ENCODE measurements at places on chromosomes 5 and 9.

- DNase-seq, result no peak
Observed at GRCh38 chr9:18472841-18473251, 1.1 kb upstream of the ADAMTSL1 start.

DNA sequence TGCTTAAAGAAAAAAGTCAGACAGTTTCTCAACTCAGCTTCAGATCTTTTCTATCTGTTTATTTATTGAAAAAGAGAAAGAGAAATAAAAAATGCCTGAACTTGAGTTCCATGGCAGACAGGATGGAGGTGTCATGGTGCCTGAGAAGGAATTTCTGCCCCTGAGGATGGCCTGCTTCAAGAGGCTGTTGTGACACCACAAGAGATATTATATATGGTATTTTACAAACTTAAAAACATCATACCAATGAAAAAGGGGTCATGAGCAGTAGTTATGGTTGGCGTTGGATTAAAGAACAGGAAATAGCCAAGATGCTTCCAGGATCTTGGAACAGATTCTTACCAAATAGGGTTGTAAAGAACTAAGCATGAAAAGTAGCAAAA, 344.6 kb downstream of the GLIS3 start:
- no peak for DNase-seq

DNA sequence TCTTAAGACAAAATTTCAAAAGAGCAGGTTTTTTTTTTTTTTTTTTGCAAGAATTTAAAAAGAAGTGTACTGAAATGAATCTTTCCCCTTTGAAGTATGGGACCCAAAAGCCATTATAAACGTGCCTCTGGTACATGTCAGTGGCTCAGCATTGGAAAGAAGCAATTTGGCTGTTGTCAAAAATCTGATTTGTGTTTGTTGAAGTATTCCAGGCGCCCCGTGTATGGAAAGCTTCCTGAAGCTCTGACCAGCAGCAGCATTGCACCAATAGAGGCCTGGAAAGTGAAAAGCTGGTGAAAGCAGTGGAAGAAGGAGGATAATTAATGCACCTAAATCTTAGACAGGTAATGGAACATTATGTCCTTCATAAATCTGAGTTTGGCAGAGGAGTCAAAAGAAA, 215.0 kb downstream of the PARP8 start:
- no peak for DNase-seq

- DNase-seq, result no peak
Observed at GRCh38 chr9:129306318-129306973, 128.4 kb upstream of the IER5L start.

DNA sequence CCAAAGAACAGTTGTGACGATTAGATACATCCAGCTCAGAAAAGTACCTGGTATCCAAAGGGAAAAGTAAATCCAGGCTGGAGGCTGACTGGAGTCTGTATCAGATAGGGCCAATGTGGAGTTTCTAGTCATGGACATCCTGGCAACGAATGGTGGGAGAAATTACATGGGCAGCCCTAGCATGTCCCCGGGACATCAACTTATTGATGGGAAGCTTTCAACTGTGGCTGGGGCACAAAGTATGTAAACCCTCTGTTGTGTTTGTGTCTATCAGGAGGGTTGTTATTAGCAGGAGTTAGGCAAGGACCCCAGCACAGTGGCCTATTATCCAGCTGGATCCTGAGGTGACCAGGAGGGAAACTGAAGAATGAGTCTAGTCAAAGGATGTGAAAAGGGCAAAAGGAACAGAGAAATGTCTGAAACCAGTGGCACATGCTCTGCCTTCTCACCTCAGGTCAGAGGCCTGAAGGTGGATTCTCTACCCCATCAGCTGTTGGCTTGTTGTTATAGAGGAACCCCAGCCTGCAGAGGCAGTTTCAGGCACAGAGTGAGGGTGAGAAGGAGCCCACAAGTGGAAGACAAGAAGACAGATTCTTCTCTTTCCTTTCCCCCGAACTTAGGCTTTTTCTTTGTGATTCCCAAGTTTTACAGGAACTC, 19.9 kb downstream of the IFNW1 start:
- DNase-seq, result no peak

- no peak for DNase-seq
Observed at GRCh38 chr5:172942556-172942955, 16.7 kb upstream of the RPL26L1 start.
